ENCODE measurements at places on chromosomes 6 and 20.

DNA sequence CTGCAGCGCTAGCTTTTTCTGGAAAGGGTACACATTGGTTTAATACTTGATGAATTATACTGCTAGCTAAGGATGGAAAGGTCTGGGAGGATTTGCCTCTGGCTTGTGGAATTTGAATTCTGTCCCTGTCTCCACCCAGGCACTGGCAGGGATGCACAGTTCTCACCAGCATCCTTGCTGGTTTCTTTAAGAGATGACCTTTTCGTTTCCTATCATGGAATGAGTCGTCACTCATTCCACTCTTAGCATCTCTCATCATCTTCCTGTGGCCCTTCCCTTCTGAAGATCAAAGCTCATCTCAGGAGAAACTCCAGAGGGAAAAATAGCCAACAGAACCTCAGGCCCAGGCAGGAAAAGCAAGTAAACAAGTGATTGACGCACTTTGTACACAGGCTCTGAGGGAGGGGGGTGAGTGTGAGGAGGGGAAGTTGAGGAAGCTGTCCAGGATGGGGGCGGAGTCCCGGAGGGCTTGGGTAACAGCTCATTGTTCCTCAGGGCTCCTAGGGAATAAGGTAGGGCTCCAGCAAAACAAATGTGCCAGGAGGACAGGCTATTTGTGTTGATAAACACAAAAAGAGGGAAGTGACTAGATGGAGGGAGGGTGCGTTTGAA, 25.7 kb upstream of the SAYSD1 start:
- no peak for DNase-seq

DNA sequence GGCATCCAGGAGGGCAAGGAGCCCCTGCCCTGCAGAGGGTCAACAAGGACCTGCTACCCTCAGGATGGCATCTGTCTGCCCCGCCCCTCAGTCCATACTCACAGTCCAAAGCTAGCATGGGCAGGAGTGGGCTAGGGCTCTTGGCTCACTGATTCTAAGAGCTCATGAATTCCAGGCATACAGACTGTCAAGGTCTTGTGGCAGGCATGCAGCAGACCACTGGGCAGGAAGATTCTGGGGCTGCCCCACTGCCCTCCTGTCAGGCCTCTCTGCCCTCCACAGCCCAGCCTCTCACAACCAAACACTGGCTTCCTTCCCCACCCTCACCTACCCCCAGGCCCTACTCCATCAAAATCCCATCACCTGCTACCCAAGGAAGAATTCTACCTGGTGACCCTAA, 5.6 kb upstream of the SLC4A11 start:
- DNase-seq: no peak

DNA sequence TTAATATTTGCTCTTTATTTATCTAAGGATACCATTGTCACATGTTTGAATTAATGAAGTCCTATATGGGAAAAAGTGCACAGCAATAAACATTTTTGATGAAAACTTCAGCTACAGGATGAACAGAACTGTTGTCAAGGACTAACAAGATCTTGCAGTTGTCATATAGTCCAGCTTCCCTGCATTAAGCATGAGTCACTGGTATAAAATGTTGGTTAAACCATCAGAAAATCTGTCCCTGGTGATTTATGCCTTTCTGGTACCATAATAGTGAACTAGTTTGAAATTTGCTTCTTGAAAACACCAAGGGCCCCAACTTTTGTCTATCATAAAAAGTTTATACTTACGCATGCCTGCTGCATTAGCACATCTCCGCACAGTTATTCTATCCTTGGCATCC, 60.4 kb upstream of the RSPO3 start:
- DNase-seq: no peak

- no peak for DNase-seq
These were observed 226.5 kb downstream of the ANKRD60 start for GRCh38 chr20:58001946-58002345.

GRCh38 chr6:103908898-103909297, 950.8 kb downstream of the HACE1 start:
- DNase-seq: no peak

- no peak for DNase-seq
These were observed 1092.0 kb upstream of the MAP3K7 start for GRCh38 chr6:91678679-91679446.

GRCh38 chr20:952196-952795, 36.2 kb upstream of the ANGPT4 start:
- no peak for DNase-seq

DNA sequence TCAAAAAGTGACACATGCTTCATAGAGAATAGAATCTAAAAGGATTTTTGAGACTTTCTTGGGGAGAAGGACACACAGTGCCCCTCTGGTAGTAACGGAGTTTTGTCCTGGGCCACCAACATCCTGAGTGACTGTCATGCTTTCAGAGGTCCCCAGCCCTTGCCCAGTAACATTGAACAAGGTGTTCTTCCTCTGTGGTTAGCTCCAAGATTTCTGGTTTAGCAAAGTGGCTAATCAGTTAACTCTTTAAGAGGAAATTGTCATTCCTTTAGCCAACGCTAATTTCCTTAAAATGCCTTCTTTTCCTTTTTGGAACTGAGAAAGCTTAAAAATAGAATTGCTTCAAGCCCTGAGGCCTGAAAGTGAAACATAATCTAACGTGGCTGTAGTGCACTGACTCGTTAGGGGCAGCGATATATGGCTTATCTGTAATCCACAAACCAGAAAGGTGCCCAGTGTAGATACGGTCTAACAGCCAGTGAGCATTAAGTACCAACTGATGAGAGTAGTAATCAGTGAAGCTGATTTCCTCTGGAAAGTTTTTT, 7.8 kb downstream of the E2F3 start:
- no peak for DNase-seq

- DNase-seq: no peak
These were observed 88.2 kb downstream of the COL12A1 start for GRCh38 chr6:75117701-75118100.

- no peak for DNase-seq
These were observed 58.5 kb downstream of the AHI1 start for GRCh38 chr6:135438907-135439535.

DNA sequence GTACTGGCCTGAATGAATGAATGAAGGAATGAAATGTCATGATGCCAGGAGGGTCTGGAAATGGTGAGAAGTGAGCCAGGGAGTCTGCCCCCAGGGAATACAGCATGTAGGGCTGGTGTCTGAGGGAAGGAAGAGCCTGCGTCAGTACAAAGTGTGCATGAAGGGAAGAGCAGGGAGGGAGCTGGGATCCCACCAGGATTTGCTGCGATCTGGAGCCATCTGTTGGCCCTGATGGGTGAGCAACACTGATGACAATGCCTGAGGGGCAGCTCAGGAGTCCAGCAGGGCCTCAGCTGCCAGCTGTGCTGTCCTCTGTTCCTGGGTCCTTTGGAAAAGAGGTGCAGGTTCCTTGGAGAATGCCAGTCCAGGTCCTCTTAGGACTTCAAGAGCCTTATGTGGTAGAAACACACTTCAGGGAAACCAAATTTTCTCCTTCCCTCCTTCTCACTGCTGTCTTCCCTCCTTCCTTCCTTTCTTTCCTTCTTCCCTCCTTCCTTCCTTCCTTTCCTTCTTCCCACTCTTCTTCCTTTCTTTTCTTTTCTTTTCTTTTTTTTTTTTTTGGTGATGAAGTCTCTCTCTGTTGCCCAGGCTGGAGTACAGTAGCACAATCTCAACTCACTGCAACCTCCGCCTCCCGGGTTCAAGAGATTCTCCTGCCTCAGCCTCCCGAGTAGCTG, 11.5 kb downstream of the BPI start:
- no peak for DNase-seq

GRCh38 chr6:34154668-34155447, 9.0 kb upstream of the GRM4 start:
- peak; percentile 29 for DNase-seq

DNA sequence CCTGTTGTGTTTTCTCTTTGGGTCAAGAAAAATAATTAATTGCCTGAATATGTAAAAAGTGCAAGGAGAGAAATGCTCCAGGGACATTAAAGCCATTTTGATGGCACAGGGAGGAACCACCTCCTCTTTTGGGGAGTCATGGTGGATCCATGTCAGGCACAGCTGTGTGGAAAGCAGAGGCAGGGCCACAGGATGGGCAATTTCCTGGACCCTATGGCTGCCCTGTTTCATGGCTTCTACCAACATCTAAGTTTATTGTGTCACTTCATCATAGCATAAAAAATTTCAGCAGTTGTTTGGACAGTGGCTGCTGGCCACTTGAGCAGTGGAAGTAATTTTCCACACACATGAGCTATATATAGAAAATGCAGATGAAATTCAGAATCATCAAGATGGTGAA, 238.2 kb downstream of the SYNE1 start:
- no peak for DNase-seq
